Lung (tissue), 17 donors: ENCODE measurements at places on chromosomes 7 and 10. TPM values are rescaled to one million over a fixed set of nuclear protein-coding genes. Genes with fewer than 3 reads are reported as not detected.

The ITGB8 gene
- polyA plus RNA-seq = 3.2 TPM

The DNAJC12 gene
- polyA plus RNA-seq = 1.6 TPM

The EIF3B gene
- 82.5 TPM for polyA plus RNA-seq

The CHRM2 gene
- polyA plus RNA-seq = 0.71 TPM

The VSTM2A gene
- not detected for polyA plus RNA-seq

The CAMK2B gene
- 0.12 TPM for polyA plus RNA-seq

The ACTL6B gene
- polyA plus RNA-seq = not detected

The TPST1 gene
- 7.2 TPM for polyA plus RNA-seq

The ABCB1 gene
- polyA plus RNA-seq = 1.5 TPM

The LIPM gene
- not detected for polyA plus RNA-seq

The FGFBP3 gene
- polyA plus RNA-seq = 1.6 TPM

The OR2A42 gene
- polyA plus RNA-seq = 0.04 TPM

The STEAP2 gene
- polyA plus RNA-seq = 7.8 TPM

The ADAM8 gene
- polyA plus RNA-seq = 79.2 TPM

The LRIT1 gene
- not detected for polyA plus RNA-seq

The LDB3 gene
- polyA plus RNA-seq = 0.37 TPM

The KEL gene
- 0.23 TPM for polyA plus RNA-seq

The OPALIN gene
- not detected for polyA plus RNA-seq

The CREB5 gene
- 2.7 TPM for polyA plus RNA-seq

The LIPK gene
- polyA plus RNA-seq = not detected

The HECTD2 gene
- 3.1 TPM for polyA plus RNA-seq

The PRSS37 gene
- polyA plus RNA-seq = not detected

The CYP2C18 gene
- 0.74 TPM for polyA plus RNA-seq
